ENCODE measurements at places on chromosomes 6 and 20.

DNA sequence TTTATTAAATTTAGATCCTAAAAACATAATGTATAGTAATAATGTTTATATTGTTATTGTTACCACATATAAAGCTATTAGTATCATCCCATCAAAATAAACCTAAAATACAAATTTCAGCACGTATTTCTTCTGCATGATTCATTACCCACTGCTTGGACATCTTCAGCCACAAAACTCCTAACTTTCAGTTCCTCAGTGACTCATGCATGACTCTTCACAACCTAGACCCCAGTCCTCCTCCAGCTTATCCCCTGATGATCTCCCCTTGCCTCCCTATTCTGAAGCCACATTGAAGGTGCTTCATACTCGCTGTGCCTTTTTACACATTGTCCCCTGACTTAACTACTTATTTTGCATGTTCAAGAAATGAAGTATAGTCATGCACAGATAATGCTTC is 11.2 kb upstream of the GPRC6A start:
- no peak for DNase-seq

DNA sequence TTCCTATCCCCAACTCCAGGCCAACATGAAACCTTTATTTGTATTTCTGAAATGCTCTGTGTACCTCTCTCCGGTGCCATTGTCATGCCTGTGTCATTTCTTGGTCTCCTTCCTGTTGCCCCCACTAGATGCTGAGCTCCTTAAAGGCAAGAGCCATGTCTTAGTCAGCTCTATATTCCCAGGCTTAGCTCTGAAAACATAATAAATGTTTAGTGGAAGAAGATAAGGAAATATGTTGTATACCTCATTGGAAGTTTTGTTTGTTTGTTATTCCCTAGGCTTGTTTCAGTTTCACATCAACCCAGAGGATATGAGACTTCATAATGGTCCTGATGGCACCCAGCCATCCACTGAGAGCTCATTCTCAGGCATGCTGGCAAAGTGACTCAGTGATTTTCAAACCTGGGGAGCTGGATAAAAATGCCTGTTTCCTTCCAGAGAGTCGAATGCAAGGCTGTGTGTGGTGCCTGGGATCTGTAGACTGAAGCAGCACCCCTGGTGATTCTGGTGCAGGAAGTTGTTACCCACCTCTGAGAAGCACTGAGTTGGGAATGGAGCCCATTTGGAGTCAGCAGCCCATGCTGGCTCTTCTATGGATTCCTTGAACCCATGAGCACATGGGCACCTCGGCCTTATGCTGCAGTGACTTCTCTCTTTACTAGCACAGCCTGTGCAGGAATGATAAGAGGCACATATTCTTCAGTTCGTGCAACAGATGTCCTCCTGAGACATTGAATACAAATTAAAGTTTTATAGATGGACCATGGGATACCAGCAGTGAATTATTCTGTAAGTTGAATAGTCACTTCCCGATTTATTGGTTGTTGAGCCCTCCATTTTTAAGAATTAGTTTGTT is 205.2 kb downstream of the FARS2 start:
- DNase-seq = no peak

GRCh38 chr6:143952060-143952778 is 55.8 kb downstream of the PLAGL1 start:
- no peak for DNase-seq

DNA sequence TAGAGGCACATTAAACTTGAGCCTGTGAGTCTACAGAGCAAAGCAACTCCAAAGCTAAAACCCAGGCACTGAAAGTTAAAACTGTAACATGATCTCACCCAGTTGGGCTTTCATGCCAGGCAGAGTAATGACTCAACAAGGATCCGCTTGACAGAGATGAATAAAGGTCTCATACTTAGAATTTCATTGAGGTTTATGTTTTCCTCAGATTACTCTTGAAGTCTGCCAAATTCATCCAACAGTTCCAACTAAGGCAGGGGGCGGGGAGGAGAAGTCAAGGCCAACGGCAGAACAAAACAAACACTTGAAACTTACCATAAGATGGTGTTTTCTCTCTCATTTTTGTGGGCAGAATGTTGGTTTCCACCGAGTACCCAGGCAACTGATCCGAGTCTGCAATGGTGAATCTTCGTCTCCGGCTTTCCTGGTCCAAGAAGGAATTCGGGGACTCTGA is 54.0 kb upstream of the IPCEF1 start:
- no peak for DNase-seq

DNA sequence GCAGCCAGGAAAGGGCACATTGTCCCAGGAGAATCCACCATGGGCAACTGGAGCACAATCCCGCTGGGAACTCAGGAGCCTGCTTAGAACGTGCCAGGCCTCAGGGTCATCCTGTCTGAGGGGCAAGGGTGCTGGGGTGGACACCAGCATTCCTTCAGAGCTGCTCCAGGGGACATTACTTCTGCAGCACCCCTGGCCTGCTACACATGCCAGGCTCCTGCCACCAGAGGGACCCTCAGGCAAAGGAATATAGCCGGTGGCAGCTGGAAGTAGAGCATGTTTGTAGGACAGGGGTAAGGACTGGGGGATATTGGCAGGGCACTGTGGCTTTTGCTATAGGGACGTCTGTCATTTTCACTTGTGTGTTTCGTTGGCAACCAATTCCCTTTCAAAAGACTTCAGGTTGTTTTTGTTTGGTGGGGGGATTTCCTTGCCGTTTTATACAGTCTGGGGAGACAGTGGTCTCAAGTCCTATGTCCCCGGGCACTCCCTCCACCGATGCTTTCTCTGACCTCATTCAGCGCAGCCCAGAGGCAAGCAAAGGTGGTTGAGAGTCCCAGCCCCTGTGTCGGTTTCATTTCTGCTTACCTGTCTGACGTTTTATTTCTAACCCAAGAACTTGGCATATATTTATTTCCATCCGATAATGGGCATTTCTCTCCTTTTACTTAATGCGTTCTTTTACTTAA is 130.8 kb downstream of the JPH2 start:
- DNase-seq = peak; percentile 38

GRCh38 chr6:140784573-140784972 is 1348.2 kb upstream of the GJE1 start:
- DNase-seq = no peak

All from activated CD8-positive, alpha-beta memory T cell treated with anti-CD3 and anti-CD28 coated beads for 1 hour (primary cell).